Stimulated activated CD4-positive, alpha-beta T cell treated with anti-CD3 and anti-CD28 coated beads, Interleukin-15, amount 100 ng/mL, for 48 hours (primary cell): ENCODE measurements at places on chromosomes 13 and 19.

DNA sequence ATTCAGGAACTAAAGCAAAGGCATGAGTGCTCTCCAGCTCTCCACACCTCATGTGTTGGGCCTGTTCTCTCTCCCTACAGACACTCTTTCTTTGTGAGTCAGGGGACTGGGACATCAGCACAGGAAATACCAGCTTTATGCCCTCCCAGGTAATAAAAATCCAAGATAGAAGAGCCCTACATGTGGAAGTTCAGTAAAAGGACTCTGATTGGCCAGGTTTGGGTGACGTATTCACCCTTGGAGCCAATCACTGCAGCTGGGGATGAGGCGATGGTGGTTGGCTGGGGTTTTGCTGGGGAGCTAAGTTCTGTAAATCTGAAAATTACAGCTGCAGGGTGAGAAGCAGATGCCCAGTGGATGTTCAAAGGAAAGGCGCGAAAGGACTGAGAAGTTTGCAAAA lies 32.5 kb downstream of the CCDC70 start:
- no peak for DNase-seq

DNA sequence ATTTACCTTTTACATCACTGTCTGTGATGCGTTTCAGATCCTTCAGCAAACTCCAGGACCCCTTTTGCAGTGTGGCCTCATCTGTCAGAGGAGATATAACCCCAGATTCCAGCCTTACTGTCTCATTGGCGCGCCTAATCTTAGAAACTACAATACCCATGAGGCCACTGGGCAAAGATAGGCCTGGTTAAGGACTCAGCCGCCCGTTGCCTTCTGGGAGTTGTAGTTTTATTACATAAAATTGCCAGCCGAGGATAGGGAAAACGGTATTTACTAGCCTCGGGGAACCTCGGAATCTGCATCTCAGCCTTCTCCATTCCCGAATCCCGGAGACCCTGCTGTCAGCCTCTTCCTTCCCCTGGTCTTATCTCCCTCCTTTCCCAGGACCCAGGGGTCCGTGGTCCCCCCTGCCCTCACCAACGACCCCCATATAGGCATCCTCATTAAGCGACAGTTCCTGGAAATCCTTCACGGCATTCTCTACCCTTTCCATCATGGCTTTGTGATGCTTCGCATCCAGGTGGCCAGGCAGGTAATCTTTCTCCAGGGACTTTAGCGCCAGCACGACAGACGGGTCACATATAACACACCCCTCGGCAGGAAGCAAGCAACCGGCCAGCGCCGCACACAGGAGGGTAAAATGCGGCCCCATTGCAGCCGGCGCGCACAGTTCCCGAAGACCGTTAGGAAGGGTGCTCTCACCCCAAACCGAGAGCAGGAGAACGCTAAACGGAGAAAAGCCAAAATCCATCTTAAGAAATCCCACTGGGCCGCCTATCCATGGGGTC lies 1.3 kb downstream of the IZUMO1 start:
- peak; percentile 44 for DNase-seq

DNA sequence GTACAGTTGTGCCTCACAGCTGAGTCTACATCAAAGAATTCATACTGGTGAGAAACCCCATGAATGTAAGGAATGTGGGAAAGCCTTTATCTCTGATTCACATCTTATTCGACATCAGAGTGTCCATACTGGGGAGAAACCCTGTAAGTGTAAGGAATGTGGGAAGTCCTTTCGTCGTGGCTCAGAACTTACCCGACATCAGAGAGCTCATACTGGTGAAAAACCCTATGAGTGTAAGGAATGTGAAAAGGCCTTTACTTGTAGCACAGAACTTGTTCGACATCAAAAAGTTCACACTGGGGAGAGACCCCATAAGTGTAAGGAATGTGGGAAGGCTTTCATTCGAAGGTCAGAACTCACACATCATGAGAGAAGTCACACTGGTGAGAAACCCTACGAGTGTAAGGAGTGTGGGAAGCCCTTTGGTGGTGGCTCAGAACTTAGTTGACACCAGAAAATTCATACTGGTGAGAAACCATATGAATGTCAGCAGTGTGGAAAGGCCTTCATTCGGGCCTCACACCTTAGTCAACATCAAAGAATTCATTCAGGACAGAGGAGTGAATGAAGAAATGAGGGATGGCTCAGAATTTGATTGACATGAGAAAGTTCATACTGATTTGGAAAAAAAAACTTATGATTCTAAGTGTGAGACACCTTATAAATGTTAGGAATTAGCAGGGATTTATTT lies 80.9 kb upstream of the ZNF420 start:
- DNase-seq: no peak

DNA sequence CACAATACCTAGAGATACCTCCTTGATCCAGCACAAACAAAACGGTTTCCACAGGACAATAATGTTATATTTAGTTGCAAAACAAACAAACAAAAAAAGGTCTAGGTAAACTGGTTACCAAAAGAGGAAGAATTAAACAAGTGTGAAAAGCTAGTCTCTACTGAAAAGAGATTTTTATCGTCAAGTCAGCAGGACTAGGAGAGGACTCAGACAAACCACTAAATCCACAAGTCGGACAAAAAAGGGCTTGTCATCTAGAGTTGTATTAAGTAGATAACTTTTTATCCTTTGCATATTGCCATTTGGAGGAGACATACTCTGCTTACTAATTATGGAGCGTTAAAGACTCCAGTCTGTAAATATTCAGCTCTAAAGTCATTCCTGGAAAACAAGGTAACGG lies 9.9 kb upstream of the KPNA3 start:
- DNase-seq: no peak

DNA sequence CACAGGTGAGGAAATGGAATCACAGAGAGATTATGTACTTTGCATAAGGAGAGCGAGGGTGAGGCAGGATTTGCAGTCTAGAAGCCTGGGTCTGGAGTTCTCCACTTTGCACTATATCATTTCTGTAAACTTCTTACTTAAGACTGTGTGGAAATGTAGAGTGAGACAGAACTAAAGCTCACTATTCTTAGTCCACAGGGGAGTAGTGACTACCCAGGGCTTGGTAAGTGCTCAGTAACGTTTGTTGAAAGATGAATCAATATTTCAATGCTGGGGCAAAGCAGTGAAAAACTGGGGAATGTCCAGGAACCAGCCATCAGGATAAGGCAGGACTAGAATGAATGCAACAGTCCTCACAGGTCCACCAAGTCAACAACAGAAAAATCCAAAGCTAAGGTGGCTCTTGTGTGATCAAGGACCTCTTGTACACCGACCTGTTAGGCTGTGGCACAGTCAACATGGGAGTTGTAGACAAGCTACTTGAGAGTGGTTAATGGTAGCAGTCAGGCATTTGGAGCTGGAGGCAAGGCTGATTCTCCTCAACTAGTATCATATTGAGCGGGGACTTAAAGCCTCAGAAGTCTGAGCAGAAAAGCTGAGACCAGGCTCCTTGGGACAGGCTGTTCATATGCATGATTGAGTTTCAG lies 929 bp upstream of the TNFSF13B start:
- DNase-seq: no peak

DNA sequence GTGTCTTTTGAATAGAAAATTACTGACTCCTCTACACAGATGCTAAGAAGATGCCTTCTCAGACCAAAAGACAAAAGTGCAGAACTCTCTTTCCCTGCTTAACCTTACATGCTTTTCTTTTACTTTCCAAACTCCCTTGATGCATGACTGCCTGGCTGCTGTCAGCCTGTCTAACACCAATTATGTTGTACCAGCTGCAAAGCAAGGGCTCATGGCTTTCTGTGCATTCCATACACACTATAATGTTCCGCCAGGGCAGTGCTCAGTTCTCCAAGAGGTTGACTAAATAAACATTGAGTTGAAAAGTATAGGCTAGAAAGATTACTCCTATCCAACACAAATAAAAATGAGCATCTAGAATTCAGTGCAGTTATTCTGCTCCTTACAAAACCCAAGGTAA lies 330.4 kb upstream of the NBEA start:
- DNase-seq: no peak

DNA sequence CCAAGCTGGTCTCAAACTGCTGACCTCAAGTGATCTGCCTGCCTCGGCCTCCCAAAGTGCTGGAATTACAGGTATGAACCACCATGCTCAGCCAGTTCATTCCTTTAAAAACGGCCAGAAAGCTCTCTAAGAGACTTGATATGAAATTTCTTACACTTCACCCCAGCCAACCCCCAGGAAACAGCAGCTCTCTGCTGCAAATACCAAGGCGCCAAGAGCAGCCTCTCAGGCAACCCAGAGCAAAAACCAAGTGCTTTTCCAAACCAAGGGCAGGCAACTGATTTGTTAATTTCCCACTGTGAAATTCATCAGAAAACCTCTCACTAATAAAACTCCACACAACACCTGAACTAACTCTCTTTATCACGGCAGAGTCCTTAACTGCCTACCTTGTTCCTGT lies 44.9 kb downstream of the LATS2 start:
- no peak for DNase-seq

GRCh38 chr19:4227771-4228170 lies 1.6 kb upstream of the EBI3 start:
- DNase-seq: no peak

DNA sequence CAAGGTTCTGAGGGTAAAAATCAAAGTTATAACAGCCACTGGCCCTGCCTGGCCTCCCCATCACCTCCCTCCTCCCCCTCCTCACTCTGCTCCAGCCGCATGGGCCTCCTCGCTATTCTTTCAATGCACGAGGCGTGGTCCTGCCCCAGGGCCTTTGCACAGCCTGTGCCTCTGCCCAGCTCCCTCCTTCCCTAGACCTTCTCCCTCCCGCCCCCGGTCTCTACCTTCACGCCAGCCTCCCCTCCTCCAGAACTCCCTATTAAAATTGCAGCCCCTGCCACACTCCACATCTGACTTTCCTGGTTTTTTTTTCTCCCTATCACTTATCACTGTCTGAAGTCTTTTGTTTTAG lies 3.3 kb downstream of the RAX2 start:
- DNase-seq: no peak

- DNase-seq: no peak
These were observed 3.6 kb downstream of the IFNL1 start for GRCh38 chr19:39299832-39300231.

- DNase-seq: no peak
These were observed 2.4 kb downstream of the PLEKHJ1 start for GRCh38 chr19:2233601-2234280.

DNA sequence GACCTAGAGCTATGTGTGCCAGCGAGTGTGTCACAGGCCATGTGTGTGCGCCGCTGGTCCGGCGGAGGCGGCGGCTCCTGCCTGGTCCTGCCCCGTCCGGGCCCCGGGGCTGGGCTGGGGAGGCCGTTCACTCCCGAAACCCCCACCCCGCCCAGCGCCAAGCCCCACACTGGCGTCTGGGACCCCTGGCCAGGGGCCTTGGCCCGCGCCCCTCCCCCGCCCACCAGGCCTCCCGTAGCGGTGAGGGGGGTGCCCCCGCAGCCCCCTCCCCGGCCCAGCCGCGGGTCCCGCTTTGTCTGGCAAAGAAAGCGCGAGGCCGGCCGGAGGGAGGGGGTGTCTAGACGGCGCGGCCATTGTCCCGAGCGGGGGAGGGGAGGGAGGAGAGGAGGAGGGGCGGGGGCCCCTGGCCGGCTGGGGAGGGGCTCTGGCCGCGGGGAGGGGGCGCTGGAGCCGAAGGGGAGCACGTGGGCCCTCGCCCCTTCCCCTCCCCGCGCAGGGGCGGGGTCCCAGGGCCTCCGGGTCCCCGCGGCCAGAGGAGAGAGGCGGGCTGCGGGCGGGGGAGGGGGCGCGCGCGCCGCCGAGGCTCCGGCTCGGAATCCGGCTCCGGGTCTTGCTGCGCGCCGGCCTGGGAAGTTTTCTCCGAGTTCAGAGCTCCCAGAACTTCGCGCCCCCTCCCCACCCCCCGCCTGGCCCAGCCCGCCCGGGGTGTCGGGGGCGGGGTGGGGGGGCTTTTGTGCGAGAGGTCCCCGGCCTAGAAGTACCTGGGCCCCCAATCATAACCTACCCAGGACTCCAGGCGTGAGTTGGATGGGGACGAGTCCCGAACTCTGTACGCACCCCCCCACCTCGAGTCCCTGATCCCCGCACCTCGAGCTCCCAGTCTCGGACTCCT lies 888 bp downstream of the NOTCH3 start:
- no peak for DNase-seq

DNA sequence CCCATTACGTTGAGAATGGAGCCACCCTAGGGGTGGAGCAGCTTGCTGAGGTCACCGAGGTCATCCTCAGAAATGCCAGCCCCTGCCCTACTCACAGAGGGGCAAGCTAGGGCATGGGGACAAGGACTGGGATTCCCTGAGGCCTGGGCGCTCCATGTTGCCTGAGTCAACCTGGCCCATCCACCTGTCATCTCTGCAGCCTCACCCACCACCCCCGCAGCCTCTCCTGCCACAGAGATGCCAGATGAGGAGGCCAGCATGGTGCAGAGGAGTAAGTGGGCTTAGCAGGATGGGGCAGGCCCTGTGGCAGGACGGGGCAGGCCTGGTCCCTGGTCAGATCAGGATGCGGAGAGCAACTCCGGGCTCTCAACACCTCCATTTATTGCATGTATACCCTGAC lies 9.5 kb downstream of the NKPD1 start:
- DNase-seq: no peak

DNA sequence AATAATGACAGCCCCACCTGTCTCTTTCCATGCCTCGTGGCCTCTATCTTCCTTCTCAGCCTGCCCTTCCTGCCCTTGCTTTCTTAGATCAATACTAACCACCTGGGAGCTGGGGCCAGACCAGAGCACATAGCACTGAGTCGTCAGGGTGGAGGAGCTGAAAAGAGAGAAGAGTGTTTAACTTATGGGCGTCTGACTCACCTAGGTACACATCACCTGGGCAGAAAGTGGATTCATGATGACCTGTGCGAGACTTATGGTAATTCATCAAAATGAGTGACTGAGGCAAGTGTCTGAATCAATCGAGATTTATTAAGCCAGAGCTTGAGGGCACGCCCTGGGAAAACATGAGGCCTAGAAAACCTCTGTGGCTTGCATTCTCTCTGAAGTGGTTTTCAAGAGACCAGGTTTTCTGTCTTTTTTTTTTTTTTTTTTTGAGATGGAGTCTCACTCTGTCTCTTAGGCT lies 19.2 kb downstream of the CEACAM6 start:
- DNase-seq: peak; percentile 20

GRCh38 chr19:46456930-46457329 lies 14.4 kb downstream of the PNMA8A start:
- DNase-seq: no peak

DNA sequence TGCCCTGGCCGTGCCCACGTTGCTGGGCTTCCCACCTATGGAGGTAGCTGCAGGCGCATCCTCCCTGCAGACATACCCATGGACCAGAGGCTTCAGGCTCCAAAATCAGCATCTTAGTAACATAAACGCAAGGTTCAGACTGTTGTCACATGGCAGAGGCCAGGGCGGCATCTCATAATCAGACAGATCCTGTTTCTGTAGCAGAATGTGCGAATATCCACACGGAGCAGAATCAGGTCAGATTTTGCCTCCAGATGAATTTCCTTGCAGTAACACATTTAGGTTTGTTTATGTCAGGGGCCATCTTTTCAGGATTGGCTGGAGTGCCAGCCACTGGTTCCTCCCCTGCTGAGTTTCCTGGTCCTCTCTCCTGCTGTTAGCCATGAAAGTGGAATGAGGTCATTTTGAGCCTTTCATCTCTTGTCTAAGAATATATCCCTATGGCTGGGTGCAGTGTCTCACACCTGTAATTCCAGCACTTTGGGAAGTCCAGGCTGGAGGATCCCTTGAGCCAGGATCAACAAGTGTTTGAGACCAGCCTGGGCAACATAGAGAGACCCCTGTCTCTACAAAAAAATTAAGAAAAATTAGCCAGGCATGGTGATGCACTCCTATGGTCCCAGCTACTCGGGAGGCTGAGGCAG lies 20.5 kb downstream of the SMARCA4 start:
- no peak for DNase-seq

GRCh38 chr19:18940769-18941627 lies at the start of gene HOMER3:
Gene HOMER3 (minus strand): TSS chr19:18941217. CDS start chr19:18938982, 2,235 bp downstream.
- peak; percentile 64 for DNase-seq
